Ovary (tissue), 10 donors: ENCODE measurements at places on chromosomes 13 and 19. TPM values are rescaled to one million over a fixed set of nuclear protein-coding genes. Genes with fewer than 3 reads are reported as not detected.

The SIGLEC12 gene
- polyA plus RNA-seq = not detected

DNA sequence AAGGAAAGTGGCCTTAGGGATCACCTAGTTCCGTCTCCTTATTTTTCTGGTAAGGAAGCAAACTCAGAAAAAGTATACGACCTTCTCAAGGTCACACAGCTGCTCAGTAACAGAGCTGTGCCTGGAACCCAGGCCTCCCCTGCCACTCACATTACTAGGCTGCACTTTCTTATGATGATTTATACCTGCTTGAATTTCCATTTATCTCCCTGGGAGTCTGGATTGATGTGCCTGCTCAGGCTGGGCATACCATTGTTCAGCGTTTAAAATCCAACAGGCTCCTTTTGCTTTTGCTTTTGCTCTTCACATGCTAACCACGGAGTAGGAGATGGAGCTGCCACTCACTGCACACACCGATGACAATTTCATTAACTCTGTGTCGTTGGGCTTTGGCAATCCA is 241.0 kb downstream of the OLFM4 start:
- DNase-seq = no peak

GRCh38 chr13:75425216-75426009 is 56.6 kb downstream of the TBC1D4 start:
- no peak for DNase-seq

DNA sequence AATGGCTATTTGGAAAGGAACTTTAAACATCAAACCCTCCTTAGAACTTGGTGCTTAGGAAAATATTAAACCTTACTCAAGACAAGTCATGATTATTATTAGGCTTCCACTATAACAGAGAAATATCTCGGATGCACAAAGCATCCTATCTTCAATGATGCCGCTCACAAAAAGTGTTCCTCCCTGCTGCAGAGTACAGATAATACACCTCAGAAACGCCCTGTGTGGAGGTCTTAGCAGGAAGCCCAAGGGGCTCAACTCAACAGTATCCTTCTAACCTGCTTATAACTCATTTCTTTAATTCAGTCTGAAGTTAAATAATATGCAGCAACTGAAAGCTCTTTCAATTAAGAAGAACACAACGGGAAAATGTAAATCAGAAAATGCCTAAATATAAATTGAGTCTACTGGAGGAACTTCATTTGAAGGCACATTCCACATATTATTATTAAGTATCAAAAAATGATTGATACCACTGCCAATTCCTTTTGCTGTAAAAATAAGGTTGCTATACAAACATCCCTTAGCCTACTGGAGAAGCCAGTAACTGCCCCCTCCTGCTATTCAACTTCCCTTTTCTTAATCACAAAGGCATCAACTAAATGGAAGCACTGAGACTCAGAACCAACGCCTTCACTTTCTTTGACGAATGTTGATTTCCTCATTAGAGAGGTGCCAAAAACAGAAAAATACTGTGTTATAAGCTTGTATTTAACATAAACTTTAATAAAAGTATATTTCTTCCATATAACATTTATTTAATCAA is 12.0 kb downstream of the ELF1 start:
- DNase-seq = no peak

DNA sequence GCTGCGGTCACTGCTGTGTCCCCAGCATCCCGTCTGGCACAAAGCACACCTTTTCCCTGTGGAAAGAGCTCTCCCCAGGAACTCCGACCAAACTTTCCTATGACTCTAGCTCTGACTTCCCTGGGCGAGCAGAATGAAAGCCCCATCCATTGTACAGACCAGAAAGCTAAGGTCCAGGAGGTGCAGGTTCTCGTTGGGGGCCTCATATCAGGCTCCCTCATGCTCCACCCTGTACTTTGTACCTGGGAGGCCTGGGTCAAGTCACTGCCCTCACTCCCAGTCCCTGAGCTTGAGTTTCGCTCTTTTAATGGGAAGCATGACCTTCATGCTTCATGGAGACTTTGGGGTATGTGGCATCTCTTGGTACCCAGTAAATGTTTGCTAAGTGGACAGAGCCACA is 18.4 kb downstream of the CYTH2 start:
- no peak for DNase-seq

- DNase-seq = peak; percentile 21
These were observed 958 bp upstream of the OBI1 start for GRCh38 chr13:78659732-78660494.

The FAM124A gene
- 0.63 TPM for polyA plus RNA-seq

DNA sequence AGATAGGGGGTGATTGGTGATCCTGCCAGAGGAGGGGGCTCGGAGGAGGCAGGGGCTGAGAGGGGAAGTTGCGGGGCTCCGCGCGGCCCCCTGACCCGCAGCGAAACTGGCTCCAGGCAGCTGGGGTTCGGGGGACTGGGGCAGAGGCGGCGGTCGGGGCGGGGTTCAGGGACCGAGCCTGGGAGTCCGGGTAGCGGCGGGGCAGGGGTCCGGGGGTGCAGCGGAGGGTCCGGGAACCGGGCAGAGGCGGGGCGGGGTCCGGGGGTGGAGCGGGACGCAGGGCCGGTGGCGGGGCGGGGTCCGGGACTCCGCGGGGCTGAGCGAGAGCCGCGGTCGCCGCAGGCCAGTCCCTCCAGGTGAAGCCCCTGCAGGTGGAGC is 1.2 kb downstream of the MADCAM1 start:
- DNase-seq = no peak

DNA sequence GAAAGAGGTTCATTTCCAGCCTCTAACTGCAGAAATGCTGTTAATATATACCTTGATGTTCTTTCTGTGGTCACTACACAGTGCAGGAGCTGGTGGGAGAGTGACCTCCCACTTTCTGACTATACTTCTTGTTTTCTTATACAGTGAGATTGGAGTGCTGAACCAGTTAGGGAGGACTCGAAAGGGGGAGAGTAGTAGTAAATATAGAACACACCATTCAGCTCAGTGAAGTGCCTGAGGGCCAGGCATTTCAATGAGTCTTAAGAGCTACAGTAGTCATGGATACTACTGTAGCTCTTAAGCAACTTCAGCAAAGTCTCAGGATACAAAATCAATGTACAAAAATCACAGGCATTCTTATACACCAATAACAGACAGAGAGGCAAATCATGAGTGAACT is 372.9 kb downstream of the MTUS2 start:
- DNase-seq = no peak

The PVR gene
- polyA plus RNA-seq = 14.0 TPM
